Testis (tissue), 5 donors: ENCODE measurements at places on chromosomes 11 and 22. TPM values are rescaled to one million over a fixed set of nuclear protein-coding genes. Genes with fewer than 3 reads are reported as not detected.

Gene ART1
- total RNA-seq = 0.79 TPM

Gene SLC6A5
- 1.5 TPM for total RNA-seq

GRCh38 chr11:128042290-128042751 is 545.0 kb downstream of the ETS1 start:
- no peaks in the 10 kb centered on the region for H3K36me3 ChIP-seq
- DNase-seq = no peak
- no peak overlapping the region for H3K4me3 ChIP-seq
- H3K27ac ChIP-seq = no peak overlapping the region
- H3K27me3 ChIP-seq = no peaks in the 10 kb centered on the region

GRCh38 chr11:61689164-61689496 is 8.9 kb downstream of the DAGLA start:
- peak overlapping the region; percentile 64 for H3K27ac ChIP-seq
- no peaks in the 10 kb centered on the region for H3K36me3 ChIP-seq
- H3K4me3 ChIP-seq = no peak overlapping the region

GRCh38 chr11:37858398-37858797 is 1260.4 kb upstream of the RAG2 start:
- no peak overlapping the region for H3K4me3 ChIP-seq
- H3K27ac ChIP-seq = no peak overlapping the region
- no peaks in the 10 kb centered on the region for H3K36me3 ChIP-seq
- H3K4me1 ChIP-seq = no peaks in the 10 kb centered on the region

DNA sequence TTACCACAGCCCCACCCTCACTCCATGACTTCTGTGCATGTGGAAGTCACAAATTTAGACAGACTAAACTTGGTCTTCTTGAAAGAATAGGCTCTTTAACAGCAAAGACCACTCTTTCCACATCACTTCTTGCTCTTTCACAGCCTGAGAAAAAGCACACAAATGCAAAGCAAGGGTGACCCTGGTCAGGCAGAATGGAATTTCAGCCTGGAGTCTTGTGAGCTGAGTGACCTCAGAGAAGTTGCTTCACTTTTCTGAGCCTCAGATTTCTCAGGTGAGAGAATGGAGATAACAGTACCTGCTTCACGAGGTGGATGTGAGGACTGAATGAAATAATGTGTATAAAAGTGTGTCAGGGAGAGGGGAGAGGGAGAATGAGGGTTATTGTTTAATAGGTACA is 26.8 kb upstream of the LIPT2 start:
- no peak overlapping the region for H3K27ac ChIP-seq
- H3K36me3 ChIP-seq = no peaks in the 10 kb centered on the region
- no peak overlapping the region for H3K4me3 ChIP-seq
- H3K27me3 ChIP-seq = no peaks in the 10 kb centered on the region
- H3K4me1 ChIP-seq = no peaks in the 10 kb centered on the region
- DNase-seq = no peak

DNA sequence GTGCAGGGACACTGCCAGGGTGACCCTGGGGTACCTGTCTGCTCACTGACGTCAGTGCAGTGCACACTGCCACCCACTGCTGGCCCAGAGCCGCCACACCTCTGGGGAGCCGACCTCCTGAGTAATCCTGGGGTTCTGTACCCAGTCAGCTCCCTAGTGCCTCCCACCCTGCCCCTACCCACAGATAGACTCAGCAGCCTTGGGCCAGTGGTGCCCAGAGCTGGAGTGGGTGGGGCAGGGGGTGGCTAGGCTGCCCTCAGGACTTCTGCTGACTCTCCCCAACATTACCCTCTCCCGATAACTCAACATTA is 5.8 kb downstream of the NRXN2 start:
- H3K36me3 ChIP-seq = no peaks in the 10 kb centered on the region
- no peak for DNase-seq
- no peaks in the 10 kb centered on the region for H3K27me3 ChIP-seq
- no peaks in the 10 kb centered on the region for H3K4me1 ChIP-seq
- H3K4me3 ChIP-seq = no peak overlapping the region

GRCh38 chr22:43399338-43399979 is 12.4 kb upstream of the MPPED1 start:
- no peaks in the 10 kb centered on the region for H3K4me1 ChIP-seq
- H3K36me3 ChIP-seq = no peaks in the 10 kb centered on the region
- peak overlapping the region; percentile 39 for H3K4me3 ChIP-seq
- peak; percentile 82 for DNase-seq
- no peaks in the 10 kb centered on the region for H3K27me3 ChIP-seq

GRCh38 chr11:130180491-130180890 is 20.9 kb downstream of the ST14 start:
- DNase-seq = no peak
- H3K4me3 ChIP-seq = no peak overlapping the region
- no peak overlapping the region for H3K27ac ChIP-seq
- no peaks in the 10 kb centered on the region for H3K27me3 ChIP-seq

DNA sequence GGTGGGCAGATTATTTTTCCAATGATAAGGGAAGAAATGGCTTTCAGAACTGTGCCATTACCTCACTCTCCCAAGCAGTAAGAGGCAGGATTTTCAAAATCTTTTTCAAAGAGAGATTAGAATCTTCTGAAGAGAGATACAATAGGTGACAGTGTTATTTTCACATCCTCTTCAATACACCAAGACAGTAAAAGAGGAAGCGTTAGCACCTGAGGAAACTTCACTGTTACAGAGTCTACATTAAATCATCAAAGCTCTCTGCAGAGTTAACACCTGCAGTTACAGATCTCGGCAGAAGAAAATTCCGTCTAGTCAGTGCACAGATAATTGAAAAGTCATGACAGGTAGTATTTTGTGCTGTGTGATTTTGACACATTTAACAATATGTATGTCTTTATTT is 144.9 kb downstream of the PGR start:
- no peaks in the 10 kb centered on the region for H3K4me1 ChIP-seq
- DNase-seq = no peak
- no peaks in the 10 kb centered on the region for H3K27me3 ChIP-seq
- no peaks in the 10 kb centered on the region for H3K36me3 ChIP-seq
- H3K4me3 ChIP-seq = no peak overlapping the region
